Inflammatory macrophage treated with lipopolysaccharide for 1 hour (primary cell): ENCODE measurements at places on chromosomes 6 and 20.

DNA sequence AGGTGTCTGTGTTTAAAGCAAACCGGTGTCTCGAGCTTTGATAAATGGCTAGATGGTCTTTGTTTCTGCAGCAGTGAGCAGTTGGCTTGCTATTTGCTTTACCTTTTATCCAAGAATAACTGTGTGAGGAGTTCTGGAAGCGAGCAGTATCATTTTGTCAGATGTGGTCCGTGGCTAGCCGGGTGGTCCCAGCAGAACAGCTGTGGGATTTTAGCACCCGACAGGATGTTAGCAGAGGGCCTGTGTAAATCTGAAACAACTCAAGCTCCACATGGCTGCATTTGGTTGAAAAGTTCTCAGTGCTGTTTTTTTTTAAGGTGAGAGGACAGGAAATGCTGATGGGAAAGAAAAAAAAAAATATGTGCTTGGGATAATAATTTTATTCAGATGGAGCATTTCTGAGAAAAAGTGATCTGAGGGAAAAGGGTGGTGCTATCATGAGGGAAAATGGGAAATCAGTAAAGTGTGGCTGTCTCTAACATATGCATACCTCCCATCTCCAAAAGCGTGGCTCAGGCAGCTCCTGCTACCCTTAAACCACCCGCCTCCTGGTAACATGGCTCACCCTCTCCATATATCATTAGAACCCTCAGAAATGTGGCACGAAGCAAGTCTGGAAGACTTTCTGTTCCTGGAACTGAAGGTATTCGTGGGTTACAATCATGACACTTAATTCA, 215.4 kb downstream of the TSHZ2 start:
- DNase-seq, result no peak

DNA sequence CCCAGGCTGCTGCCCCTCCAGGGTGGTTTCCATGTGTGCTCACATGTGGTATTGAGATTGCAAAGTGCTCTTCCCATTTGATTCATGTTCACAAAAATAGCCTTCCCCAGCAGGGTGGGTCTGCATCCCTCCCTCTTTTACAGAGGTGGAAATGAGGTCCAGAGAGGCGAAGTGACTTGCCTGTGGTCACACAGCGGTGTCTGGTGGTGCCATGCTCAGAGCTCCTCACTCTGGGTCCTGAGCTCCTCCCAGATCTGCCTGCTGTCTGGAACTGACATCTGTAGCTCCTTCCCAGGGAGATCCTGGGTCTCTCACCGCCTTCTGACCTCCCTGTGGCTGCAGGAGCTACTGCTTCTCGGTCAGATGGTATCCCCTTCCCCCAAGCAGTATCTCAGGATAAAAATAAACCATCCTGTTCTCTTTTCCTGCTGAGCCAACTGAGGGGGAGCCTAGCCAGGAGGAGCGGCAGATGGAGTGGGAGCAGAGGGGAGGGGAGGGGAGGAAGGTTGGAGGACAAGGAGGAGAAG, 11.9 kb downstream of the CD40 start:
- no peak for DNase-seq

- DNase-seq, result no peak
Measured at GRCh38 chr6:135592276-135592675, 94.7 kb upstream of the AHI1 start.

- peak; percentile 51 for DNase-seq
Measured at GRCh38 chr20:39264506-39265172, 302.5 kb downstream of the DHX35 start.

- no peak for DNase-seq
Measured at GRCh38 chr6:91482498-91482897, 895.6 kb upstream of the MAP3K7 start.

GRCh38 chr20:34177052-34177451, 64.2 kb upstream of the ASIP start:
- DNase-seq, result no peak

GRCh38 chr6:32774426-32774825, 11.1 kb upstream of the HLA-DQB2 start:
- DNase-seq, result peak; percentile 60

DNA sequence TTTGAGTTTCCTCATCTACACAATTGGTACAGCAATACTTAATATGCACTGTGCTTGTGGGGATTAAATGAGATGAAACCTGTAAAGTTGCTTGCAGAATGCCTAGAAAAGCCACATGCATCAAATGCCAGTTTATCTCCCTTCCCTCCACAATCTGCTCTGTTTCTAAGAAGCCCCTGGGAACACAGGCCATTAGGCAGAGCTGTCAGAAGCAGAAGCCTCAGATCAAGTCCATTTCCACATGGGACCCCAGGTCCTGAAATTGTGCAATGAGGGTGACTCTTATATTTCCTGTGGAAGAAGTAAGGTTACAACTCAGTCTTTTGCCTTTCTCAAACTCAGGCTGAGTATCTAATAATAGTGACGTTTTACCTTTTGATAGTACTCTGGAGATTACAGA, 737.4 kb downstream of the KIF16B start:
- DNase-seq, result no peak

- no peak for DNase-seq
Measured at GRCh38 chr20:56385130-56385529, 6.9 kb downstream of the AURKA start.

GRCh38 chr6:167341665-167342655, 17.1 kb downstream of the TTLL2 start:
- DNase-seq, result no peak

GRCh38 chr6:42279144-42279781, 61.6 kb upstream of the MRPS10 start:
- no peak for DNase-seq
